Hematopoietic multipotent progenitor cell treated with erythropoietin and hydrocortisone succinate and interleukin-3 and kit ligand, for 6 days (in vitro differentiated cells): ENCODE measurements at places on chromosomes 2 and 18.

DNA sequence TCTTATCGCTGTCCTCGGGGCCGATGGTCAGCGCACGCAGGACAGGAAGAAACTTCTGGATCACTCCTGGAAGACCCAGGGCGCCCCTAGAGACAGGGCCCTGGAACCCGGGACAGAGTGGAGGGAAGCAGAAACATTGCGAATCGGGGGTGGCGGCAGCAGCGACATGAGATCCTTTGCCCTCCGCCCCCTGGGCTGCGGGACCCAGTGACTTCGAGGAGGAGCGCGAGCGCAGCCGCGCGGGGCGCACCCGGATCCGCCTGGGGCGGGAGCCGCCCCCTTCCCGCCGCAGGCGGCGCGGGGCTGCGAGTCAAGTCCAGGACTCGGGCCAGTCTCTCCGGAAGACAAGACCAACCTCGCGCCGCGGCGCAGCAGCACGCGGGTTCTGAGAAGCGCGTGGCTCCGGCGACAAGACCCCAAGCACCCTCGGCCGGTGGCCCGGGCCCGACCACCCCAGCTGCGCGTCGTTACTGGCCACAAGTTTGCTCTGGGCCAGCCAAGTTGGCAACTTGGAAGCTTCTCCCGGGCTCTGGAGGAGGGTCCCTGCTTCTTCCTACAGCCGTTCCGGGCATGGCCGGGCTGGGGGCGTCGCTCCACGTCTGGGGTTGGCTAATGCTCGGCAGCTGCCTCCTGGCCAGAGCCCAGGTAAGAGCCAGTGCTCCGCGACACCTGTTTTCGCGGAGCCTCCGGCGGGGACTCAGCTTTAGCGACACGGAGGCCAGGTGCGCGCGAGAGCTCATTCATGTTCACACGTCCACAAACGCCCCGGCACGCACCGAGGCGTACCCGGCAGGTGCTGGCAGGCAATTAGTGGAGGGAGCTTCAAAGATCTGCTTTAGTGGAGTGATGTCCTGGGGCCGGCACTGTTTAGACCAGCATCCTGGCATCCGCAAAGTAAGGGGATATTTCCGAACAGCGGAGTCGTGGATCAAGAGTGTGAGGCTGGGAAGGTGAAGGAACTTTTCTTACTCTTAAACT, at the start of gene PTH2R:
Gene PTH2R (plus strand): TSS at position 319 of the 978 bp plus-strand sequence. CDS start 252 bp downstream, at position 571.
- peak; percentile 19 for DNase-seq

DNA sequence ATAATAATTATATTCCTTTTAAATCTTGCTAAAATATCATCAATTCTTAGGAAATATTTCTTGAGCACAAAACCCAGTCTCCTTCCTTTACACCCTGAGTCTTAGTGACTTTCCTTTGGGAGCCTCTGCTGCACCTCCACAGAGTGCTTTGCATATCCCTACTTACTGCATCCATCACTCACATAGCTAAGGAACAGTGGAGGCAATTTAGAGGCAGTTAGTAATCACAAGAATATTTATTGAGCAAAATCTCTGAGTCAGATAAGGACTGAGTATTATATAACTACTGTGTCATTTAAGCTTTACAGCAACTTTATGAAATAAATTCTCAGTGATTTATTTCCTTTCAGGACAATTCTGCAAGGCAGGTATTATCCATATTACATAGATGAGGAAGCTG, 327.7 kb downstream of the TMX3 start:
- DNase-seq: no peak

DNA sequence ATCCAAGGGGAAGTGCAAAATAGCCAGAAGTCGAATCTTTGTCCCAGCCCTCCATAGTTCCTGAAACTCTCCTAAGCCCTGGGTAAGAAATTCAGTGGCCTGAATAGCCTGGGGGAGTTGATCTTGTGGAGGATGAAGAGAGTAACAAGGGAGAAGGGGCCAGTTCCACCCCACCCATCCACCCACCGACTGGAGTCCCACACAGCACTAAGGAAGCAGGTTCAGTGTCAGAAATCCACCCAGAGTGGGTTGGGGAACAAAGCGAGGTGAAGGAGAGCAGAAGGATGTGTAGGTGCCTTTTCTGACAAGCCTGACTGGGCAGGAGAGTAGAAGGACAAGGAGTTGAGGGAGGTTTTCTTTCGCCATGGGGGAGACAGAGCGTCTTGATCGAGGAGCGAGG, 136.8 kb downstream of the SMAD2 start:
- DNase-seq: no peak

DNA sequence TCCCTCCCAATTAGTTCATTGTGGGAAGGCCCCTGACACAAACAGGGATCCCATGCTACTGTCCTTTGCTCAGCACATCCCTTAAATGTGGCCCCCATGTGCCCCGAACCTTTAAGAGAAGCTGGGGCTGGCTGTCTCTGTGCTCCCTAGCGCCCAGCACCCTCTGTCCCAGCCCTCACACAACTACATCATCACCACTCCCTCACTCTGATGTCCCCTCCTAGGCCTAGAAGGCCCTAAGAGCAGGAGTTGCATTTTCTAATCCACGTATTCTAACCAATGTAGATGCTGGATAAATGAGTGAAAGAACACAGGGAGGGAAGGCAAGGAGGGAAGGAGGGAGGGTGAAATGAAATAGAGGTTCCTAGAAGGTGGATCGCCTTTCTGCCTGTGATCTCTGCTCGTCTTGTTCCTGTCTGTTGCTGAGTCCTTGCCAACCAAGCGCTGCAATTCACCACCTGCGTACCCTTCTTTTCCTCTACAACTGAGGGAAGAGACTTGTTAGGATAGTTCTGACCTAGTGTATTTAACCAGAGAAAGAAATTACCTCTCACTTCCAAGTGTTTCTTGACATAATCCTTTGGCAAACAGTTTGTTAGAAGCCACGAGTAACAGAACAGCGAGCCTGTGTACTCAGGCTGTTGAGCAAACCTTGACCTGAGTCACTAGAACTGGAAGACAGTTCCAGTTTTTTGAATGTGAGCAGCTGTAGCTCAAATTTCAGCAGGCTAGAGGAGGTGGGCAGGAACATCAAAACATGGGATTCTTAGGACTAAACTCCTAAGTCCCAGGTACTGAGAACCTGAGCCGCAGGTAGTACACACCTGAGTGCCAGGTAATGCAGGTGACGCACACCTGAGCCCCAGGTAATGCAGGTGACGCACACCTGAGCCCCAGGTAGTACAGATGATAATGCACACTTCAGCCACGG, 181.5 kb upstream of the ID2 start:
- no peak for DNase-seq

DNA sequence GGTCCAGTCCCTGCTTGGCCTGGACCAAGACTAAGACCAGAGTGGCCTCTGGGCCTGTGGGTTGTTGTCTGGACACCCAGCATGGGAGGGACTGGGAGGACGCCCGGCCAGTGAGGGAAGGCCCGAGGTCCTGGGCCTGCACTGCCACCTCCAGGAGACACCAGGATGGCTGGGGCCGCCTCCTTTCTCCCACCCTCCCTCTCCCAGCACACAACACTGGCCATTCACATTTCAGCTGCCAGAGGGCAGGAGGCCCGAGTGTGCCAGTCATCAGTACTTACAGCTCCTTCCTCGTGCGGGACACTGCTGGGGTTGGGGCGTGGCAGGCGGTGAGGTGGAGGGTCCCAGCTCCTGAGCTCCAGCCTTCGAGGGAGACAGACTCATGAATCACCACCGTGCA, 133.5 kb downstream of the ASB1 start:
- DNase-seq: no peak

DNA sequence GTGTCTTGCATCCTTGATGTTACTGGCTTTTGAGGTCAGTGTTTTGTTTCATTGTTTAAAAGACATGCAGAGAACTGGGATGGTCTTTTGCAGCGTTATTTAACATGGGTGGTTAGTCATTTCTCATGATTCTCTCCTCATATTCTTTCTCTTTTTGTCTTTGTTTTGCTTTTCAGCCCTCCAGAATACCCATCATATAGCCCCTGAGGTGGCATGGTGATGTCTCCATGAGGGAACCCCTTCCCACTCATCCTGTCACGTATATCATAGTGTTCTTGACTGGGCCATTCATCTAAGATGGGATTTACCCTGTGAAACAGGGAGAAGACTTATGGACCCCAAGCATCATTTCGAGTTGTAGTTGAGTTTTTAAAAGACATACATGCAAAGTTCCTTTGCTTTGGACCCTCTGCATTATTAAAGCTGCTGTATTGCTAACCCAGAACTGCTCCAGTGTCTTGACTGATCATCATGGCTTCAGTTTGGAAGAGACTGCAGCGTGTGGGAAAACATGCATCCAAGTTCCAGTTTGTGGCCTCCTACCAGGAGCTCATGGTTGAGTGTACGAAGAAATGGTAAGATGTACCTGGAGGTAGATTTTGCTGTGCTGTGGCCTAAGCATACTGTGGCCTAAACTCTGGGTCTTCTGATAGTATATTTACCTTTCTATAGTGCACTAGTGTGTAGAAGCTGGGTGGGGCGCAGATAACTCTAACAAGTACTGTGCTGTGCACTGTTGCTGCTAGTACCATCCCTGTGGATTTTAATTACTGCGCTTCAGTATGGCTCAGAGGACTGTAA, 1.4 kb downstream of the EHBP1 start:
- DNase-seq: peak; percentile 34

DNA sequence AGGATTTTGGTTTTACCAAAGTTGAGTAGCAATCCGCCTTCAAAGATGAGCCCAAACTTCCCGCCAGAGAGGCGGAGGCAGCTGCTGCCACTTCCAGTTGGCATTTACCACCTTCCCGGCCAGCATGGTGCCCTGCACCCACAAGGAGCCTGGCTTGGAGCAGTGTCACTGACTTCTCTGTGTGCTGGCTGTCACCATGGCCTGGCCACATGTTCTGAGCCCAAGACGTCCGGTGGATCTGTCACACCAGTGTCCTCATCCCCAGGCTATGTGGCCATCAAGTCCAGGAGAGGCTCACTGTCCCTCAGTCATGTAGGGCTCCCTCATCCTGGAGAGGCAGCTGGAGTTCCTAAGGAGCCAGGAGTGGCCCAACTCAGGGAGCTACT, 100.6 kb downstream of the ACKR3 start:
- no peak for DNase-seq

- DNase-seq: no peak
Measured at GRCh38 chr18:58557008-58557435, 71.9 kb downstream of the ALPK2 start.

DNA sequence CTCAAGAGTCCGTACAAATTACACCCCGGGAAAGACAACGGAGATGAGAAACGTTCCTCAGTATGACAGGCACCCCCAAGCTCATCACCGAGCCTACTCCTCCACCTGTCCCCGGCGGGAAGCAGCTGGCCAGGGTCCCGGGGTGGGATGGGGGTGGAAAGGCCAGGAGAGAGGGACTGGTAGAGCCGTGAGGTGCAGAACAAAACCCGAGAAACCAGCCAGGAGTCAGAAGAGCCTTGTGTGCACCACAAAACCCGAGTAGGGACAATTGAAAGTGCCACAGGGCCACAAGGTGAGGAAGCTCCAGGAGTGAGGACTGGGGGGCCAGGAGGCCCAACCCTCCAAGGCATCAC, 75.5 kb upstream of the SALL3 start:
- DNase-seq: no peak

GRCh38 chr2:226411727-226412360, 387.8 kb downstream of the IRS1 start:
- DNase-seq: no peak

DNA sequence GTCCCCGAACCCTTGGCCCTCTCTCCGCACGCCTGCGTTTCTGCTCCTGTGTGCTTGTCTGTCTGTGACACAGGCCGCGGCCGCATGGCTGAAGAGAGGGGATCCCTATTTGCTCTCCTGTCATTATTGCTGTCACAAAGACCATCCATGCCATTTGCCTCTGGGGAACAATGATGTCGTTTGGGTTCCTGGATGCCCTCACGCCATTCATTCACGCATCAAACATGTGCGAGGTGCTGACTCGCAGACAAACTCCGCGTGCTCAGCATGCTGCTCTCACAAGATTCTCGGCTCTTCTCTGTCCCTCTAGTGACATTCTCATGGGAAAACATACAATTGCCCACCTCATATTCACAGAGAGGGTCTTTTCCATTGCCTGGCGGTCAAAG, 67.8 kb downstream of the ASB1 start:
- no peak for DNase-seq

DNA sequence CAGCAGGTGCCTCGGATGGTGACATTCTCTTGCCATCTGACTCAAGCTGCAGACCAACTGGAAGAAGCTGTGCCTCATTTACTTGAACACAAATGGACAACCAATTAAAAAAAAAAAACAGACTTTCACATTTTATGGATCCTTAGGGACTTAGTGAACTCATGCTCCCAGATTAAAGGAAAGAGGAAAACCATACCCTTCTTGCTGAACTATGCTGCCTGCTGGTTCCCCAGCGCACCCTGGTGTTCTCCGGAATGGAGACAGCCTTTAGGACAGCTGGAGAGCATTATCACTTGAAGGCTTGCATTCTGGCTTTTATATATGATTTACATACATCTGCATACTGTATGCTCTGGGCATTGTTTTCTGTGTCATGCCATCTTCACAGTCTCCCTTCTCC, 370.7 kb downstream of the SLC4A3 start:
- no peak for DNase-seq

DNA sequence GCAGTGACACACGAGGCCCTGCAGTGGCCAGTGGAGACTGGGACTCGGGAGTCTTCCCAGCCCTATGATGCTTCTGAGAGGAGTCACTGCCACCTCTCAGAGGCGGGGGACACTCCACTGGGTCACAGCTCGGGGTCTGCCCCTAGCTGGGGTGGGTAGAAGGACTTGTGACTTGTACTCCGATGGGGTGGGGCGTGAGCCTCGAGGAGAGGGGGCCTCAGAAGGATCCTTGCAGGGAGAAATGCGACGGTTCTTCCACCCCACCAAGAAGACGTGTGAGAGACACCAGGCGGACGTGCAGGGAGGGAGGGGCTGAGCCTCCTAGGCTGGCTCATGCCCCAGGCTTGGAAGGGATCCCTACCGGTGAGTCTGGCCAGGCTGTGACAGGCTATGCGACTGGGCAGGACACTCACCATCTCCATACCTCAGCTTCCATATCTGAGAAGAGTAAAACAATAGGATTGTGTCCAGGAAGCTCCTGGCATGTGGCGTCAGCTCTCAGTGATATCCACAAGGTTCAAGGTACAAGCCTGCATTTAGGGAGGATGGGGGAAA, 11.1 kb upstream of the OTOS start:
- no peak for DNase-seq

GRCh38 chr18:79476918-79477571, 81.3 kb downstream of the NFATC1 start:
- DNase-seq: no peak

- DNase-seq: no peak
Measured at GRCh38 chr2:206230060-206230762, 44.3 kb upstream of the ZDBF2 start.

- DNase-seq: peak; percentile 28
Measured at GRCh38 chr2:45771261-45771660, 119.8 kb downstream of the PRKCE start.
